ENCODE measurements at places on chromosomes 6 and 20. TPM values are rescaled to one million over a fixed set of nuclear protein-coding genes. Genes with fewer than 3 reads are reported as not detected.

- no peaks in the 10 kb centered on the region for H3K36me3 ChIP-seq
- no peaks in the 10 kb centered on the region for H3K4me1 ChIP-seq
- no peak overlapping the region for H3K27ac ChIP-seq
- H3K4me3 ChIP-seq, result no peak overlapping the region
Measured at GRCh38 chr6:140462453-140463311, 1088.2 kb upstream of the CITED2 start.

- no peak for DNase-seq
- H3K27me3 ChIP-seq, result no peaks in the 10 kb centered on the region
- no peak overlapping the region for H3K27ac ChIP-seq
- peaks cover 27% of the 10 kb centered on the region for H3K4me1 ChIP-seq
- peaks cover under 1% of the 10 kb centered on the region for H3K36me3 ChIP-seq
- H3K4me3 ChIP-seq, result no peak overlapping the region
Measured at GRCh38 chr20:34512955-34513419, 3.2 kb upstream of the DYNLRB1 start.

- no peak overlapping the region for H3K4me3 ChIP-seq
- no peaks in the 10 kb centered on the region for H3K27me3 ChIP-seq
- DNase-seq, result no peak
- H3K4me1 ChIP-seq, result peaks cover 18% of the 10 kb centered on the region
- H3K36me3 ChIP-seq, result peaks cover 49% of the 10 kb centered on the region
- no peak overlapping the region for H3K27ac ChIP-seq
Measured at GRCh38 chr6:98942263-98942803, 5.4 kb downstream of the FBXL4 start.

- no peaks in the 10 kb centered on the region for H3K36me3 ChIP-seq
- H3K4me1 ChIP-seq, result peaks cover 6% of the 10 kb centered on the region
- no peaks in the 10 kb centered on the region for H3K27me3 ChIP-seq
- no peak overlapping the region for H3K27ac ChIP-seq
- no peak overlapping the region for H3K4me3 ChIP-seq
Measured at GRCh38 chr6:38024908-38025307, 205.4 kb downstream of the ZFAND3 start.

GRCh38 chr6:133503336-133503729 is 262.2 kb downstream of the EYA4 start:
- no peak for DNase-seq
- H3K27me3 ChIP-seq, result no peaks in the 10 kb centered on the region
- H3K4me3 ChIP-seq, result no peak overlapping the region
- H3K4me1 ChIP-seq, result no peaks in the 10 kb centered on the region

GRCh38 chr6:108559884-108560462 is 744 bp upstream of the FOXO3 start:
- H3K27ac ChIP-seq, result no peak overlapping the region
- H3K36me3 ChIP-seq, result no peaks in the 10 kb centered on the region
- no peaks in the 10 kb centered on the region for H3K27me3 ChIP-seq
- no peak for DNase-seq
- peaks cover 61% of the 10 kb centered on the region for H3K4me1 ChIP-seq

GRCh38 chr20:10466855-10467254 is 31.8 kb downstream of the SLX4IP start:
- H3K4me3 ChIP-seq, result no peak overlapping the region
- no peak overlapping the region for H3K27ac ChIP-seq
- DNase-seq, result no peak
- H3K4me1 ChIP-seq, result no peaks in the 10 kb centered on the region
- H3K36me3 ChIP-seq, result no peaks in the 10 kb centered on the region

GRCh38 chr20:4828830-4829513 is 107.3 kb downstream of the PRND start:
- peaks cover 6% of the 10 kb centered on the region for H3K4me1 ChIP-seq
- H3K36me3 ChIP-seq, result no peaks in the 10 kb centered on the region
- DNase-seq, result no peak
- no peak overlapping the region for H3K27ac ChIP-seq

Gene SLC17A9
- 15.9 TPM for total RNA-seq

Gene TAF11
- 15.9 TPM for total RNA-seq
